ENCODE measurements at places on chromosomes 7 and 10. TPM values are rescaled to one million over a fixed set of nuclear protein-coding genes. Genes with fewer than 3 reads are reported as not detected.

Gene BTBD16
- 0.26 TPM for total RNA-seq

Gene TWNK
- total RNA-seq: 14.7 TPM

Gene MUC12
- under 0.01 TPM for total RNA-seq

Gene PRXL2A
- total RNA-seq: 24.5 TPM

Gene SEMA3E
- total RNA-seq: 0.13 TPM

Gene NPFFR1
- not detected for total RNA-seq

Gene MACROH2A2
- 11.5 TPM for total RNA-seq

Gene SPAG6
- not detected for total RNA-seq

Gene ANXA8
- total RNA-seq: 79.4 TPM

Gene TSPAN12
- 1.6 TPM for total RNA-seq

Gene CNPY1
- not detected for total RNA-seq

Gene RBP4
- total RNA-seq: not detected

Gene PNLIPRP1
- total RNA-seq: not detected

Gene FAM131B
- total RNA-seq: 0.53 TPM

Gene FAM25C
- total RNA-seq: not detected

Gene OR2A12
- total RNA-seq: not detected

Gene ELOVL3
- total RNA-seq: not detected

Gene STYXL1
- total RNA-seq: 68.9 TPM

Gene CAV1
- 157 TPM for total RNA-seq

Gene SCART1
- 1.1 TPM for total RNA-seq

Gene NYAP1
- total RNA-seq: under 0.01 TPM

Gene BTRC
- total RNA-seq: 6.8 TPM

Gene NEUROG3
- total RNA-seq: not detected

Gene STEAP1
- total RNA-seq: 12.7 TPM

Gene TMEM236
- under 0.01 TPM for total RNA-seq

Gene ZNRF2
- 18.4 TPM for total RNA-seq

Gene ACTL6B
- not detected for total RNA-seq

Gene CPN1
- total RNA-seq: not detected

Gene SERPINE1
- 20.6 TPM for total RNA-seq

Gene DRGX
- total RNA-seq: not detected

Gene ABCB4
- total RNA-seq: not detected

Gene MOGAT3
- not detected for total RNA-seq

Gene CFTR
- under 0.01 TPM for total RNA-seq

Gene LRRD1
- 0.13 TPM for total RNA-seq

Gene PRLHR
- not detected for total RNA-seq

Gene TSPAN13
- total RNA-seq: 32.6 TPM

Gene SFRP5
- not detected for total RNA-seq

Gene PRKG1
- 0.26 TPM for total RNA-seq

Gene TMEM243
- 26.9 TPM for total RNA-seq

Gene DGKB
- not detected for total RNA-seq

Gene STEAP1B
- 5.9 TPM for total RNA-seq

Gene PFKP
- 196 TPM for total RNA-seq

Gene RPS24
- total RNA-seq: 2,740 TPM

Gene KCP
- 0.53 TPM for total RNA-seq

Gene DYDC2
- not detected for total RNA-seq

Gene CYP17A1
- not detected for total RNA-seq
